ENCODE measurements at places on chromosomes 7 and 10.

DNA sequence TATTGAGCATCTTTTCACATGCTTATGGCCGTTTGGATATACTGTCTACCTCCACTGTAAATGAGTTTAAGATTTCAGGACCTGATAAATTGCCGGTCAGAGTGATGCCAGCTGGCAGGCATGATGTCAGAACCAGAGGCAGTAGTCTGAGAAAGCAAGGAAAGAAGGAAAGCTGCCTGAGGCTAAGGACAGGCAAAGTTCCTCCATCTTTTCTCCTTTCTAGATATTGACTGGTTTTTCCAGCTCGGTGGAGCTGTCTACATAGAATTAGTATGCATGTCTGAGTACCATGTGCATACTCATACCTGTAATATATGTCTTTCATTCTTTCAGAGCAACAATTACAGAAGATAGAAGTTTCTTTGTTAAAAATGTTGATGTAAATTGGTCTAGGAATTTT, 52.3 kb downstream of the CDCA7L start:
- DNase-seq: no peak

- DNase-seq: no peak
Observed at GRCh38 chr7:46288861-46289260, 367.8 kb upstream of the IGFBP3 start.

GRCh38 chr7:80088705-80089104, 45.9 kb upstream of the GNAI1 start:
- DNase-seq: no peak

GRCh38 chr10:111801841-111802240, 381.7 kb downstream of the GPAM start:
- DNase-seq: no peak

- no peak for DNase-seq
Observed at GRCh38 chr7:83782628-83783027, 133.7 kb upstream of the SEMA3E start.

DNA sequence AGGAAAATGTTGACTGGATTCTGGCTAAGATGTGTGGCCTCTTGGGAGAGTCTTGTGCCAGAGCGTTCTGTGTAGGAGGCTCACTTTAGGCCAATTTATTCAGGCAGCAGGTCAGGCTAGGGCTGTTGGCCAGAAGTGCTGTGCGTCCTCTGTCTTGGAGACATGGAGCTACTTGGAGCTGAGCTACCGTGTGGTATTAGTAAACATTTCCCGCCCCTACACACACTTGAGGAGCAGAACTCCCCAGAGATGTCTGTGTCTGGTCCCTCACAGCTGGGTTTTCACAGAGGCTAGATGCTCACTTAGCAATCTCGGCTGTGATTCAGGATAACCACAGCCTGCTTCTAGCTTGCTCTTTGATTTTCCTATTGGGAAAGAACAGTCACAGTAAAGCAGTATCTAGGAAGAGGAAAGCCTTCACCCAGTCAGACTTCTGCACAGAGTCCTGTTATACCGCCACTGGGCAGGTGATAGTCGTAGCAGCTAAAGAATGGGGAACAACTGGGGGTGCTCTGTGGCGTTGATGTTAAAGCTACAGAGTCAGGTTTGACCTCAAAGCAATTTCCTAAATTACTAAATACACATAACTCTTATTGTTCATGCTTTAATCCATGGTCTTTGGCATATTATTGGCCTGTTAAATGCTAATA, 86.7 kb downstream of the MDFIC start:
- no peak for DNase-seq

GRCh38 chr10:35635576-35635975, 6.5 kb downstream of the FZD8 start:
- DNase-seq: no peak

DNA sequence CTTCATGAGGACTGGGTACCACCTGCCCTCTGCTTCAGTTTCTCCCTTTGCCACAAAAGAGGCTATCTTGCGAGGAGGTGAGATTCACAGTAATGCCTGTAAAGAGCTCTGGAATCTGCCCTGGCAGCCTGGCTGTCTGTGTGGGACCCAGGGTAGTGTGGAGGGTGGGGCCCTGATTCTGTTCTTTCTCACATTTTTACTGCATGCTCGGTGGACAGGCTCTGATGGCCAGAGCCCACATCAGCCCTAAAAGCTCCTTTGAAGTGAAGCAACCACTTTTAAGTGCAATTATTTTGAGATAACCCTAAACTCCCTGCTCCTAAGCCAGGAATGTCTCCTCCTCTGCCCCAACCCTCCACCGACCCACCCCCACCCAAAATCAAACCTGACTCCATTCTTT, 92.1 kb upstream of the PODXL start:
- no peak for DNase-seq

DNA sequence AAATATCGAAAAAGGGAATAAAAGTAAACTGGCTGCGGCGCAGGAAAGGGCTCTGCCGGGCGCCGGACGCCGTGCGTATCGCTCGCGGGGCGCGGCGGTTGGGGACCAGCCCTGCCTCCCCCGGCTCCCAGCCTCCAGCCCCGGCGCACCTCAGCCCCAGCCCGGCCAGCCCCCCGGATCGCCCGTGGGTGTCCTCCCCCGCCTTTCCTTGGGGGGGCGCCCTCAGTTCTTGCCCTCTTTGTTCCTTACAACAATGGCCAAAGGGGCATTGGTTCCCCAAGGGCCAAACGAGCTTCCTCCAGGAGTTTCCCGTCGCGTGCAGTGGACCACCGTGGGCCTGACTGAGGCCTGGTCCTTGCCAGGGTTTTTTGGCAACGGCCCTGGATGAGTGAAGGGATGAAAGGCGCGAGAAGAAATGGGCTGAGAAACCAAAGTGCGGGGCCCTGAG, 1.2 kb downstream of the MACROH2A2 start:
- DNase-seq: no peak

GRCh38 chr10:6128087-6128486, 39.3 kb downstream of the RBM17 start:
- no peak for DNase-seq

- no peak for DNase-seq
Observed at GRCh38 chr10:48550071-48550691, 54.7 kb downstream of the ARHGAP22 start.

- no peak for DNase-seq
Observed at GRCh38 chr7:13257661-13258060, 570.2 kb downstream of the ARL4A start.

GRCh38 chr7:1665549-1666316, 4.3 kb upstream of the ELFN1 start:
- no peak for DNase-seq

GRCh38 chr10:31210190-31210589, 108.8 kb upstream of the ZEB1 start:
- DNase-seq: no peak

DNA sequence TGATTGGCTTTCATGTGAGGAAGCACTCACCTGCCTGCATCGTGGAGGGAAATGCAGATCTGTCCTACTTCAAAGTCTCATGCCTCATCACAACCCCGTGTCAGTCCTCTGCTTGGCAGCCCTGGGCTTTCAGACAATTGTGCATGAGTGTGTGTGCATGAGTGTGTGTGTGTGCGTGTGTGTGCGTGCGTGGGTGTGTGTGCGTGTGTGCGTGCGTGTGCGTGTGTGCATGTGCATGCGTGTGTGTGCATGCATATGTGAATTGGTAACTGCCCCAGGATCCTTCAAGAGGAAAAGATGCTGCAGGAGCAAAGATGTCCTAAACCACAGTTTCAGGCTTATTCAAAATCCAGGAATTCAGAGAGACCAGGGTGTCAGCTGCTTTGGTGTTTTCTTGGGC, 71.3 kb downstream of the LANCL2 start:
- DNase-seq: no peak

GRCh38 chr7:151660141-151660540, 140.4 kb upstream of the RHEB start:
- DNase-seq: no peak

- no peak for DNase-seq
Observed at GRCh38 chr10:69636626-69637605, 6.9 kb downstream of the FAM241B start.

DNA sequence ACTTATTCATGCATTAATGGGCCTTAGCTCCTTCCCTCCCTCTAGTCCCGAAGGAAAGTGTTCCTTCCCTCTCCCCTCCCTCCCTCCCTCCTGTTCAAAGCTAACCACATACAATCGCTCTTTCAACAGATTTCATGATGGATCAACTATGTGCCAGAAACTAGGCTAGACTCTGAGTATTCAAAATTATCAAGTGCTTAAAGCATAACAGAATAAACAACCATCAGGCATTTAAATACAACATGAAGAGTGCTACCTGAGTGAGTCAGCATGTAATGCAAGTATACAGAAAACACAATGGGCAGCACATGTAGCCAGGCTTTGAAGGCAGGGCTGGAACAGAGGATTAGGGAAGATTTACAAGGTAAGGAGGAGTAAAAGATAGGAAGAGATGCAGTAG, 11.3 kb downstream of the CHCHD3 start:
- no peak for DNase-seq

DNA sequence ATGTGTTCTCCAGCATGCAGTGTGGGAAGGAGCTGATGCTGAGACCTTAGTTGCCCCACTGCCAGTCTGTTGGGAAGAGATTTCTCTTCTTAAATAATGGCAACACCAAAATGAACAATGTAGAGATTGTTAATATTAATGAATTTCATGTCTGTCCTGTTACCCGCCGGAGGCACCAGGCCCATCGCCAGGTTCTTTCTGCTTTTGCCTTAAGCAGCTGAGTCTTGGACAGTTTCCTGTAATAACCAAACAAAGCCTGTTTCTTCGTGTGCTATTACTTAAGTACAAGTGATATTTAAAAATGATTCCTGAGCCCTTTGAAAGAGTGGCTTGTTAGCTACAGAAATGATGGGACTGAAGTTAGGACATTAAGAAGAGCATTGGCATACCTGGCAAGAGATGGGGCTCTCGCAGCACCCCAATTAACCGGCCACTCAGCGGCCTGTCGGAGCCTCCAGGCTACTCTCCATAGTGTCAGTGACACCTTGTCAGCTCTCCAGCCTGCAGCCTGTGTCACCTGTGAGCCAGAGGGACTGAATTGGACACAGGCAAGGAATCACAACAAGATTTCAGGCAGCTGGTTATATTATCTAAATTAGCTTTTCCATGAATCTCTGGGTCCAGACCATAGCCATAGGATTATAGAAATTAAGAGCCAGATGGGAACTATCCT, 142.0 kb downstream of the CELF2 start:
- no peak for DNase-seq
